LoVo (cell line): ENCODE measurements at places on chromosomes 2 and 18.
A peak's percentile ranks its signal among the peaks of the same experiment; 100 is the strongest.

- no peak for DNase-seq
Measured at GRCh38 chr2:226742347-226742746, 57.3 kb downstream of the IRS1 start.

GRCh38 chr2:109703077-109703476 lies 88.9 kb downstream of the SOWAHC start:
- DNase-seq: no peak

DNA sequence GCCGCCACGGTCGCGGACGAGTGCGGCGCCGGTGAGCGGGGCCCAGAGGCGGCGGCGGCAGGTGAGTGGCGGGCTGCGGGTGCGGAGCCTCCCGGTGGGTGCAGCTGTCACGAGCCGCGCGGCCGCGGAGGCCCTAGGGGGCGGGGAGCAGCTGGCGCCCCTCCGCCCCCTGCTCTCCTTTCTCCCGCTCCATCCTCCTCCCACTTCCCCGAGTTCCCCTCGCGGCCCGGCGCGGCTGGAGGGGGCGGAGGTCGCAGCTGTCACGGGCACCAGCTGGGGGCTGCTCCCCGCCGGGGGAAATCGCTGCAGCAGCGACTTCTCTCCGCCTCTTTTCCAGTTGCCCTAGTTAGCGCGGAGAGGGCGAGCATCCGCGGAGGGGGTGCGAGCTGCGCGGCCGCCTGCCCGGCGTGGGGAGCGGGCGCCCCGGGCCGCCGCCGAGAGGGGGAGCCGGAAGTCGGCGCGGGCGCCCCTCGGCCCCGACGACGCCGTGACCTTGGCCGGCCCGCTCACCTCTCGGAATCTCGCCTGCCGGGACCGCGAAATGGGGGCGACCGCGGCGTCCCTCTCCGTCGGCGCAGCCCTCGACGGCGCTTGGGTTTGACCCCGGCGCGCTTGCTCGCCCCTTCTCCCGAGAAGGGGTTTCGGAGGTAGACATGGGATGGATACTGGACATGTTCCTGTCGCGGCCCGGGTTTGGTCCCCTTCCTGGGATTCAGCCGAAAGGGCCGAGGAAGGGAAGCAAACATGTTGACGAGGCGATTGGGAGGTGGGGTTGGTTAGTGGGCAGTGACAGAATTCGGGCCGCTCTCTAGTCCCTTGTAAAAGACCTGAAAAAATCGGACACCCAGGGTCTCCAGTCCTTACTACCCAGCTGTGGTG lies 727 bp downstream of the NCOA1 start:
- DNase-seq: peak; percentile 16

DNA sequence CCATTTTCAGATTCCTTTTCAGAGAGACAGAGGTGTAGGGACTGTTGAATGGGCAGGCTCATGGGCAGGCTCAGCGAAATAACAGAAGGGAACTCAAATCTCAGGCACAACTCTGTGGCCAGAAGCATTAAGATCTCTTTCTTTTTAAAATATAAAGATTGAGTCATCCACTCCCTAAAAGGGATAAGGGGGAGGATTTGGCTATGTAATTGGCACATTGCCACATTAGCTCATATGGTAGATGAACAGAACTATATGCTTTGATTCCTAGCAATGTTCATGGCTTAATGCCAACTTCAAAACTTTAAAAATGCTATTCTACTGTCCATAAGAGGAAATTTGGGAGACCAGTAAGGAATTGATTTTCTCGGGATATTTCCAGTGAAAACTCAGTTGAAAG lies 53.8 kb upstream of the SLC5A7 start:
- no peak for DNase-seq

DNA sequence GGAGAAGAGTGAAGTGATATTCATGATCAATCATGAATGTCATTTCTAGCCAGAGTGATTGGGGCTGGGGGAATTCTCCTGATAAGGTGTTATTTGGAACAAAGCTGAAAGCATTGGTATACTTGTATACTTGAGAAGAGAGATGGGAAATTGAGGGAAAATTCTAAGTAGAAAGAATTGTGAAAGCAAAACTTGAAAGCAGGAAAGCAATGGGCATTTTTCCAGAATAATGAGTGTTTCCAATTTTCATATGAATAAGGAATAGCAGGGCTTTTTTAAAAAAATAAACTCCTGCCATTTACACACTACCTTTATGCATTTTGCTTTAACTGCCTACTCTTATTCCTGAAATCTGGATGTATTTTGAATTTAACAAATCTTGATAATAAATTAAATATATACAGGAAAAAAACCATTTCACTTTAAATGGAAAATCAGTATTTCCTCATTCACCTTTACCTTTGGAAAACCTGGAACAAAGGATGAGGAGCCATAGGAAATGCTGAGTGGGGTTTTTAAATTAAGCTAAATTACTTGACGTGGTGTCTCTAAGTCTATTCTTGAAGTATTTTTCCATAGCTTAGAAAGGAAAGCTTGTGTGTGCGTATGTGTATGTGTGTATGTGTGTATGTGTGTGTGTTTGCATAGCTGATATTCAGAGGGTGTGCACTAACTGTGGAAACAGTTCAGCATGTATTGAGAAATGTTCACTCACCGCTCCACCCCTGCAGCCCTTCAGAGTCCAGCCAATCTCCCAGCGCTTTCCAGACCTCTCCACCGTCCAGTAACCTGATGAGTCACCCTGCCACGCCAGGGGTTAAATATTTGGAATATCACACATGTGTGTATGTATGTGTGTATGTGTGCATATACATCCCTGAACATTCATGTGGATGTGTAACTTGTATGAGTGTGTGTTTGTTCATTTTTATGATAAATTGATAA lies 427.3 kb downstream of the THSD7B start:
- DNase-seq: no peak

DNA sequence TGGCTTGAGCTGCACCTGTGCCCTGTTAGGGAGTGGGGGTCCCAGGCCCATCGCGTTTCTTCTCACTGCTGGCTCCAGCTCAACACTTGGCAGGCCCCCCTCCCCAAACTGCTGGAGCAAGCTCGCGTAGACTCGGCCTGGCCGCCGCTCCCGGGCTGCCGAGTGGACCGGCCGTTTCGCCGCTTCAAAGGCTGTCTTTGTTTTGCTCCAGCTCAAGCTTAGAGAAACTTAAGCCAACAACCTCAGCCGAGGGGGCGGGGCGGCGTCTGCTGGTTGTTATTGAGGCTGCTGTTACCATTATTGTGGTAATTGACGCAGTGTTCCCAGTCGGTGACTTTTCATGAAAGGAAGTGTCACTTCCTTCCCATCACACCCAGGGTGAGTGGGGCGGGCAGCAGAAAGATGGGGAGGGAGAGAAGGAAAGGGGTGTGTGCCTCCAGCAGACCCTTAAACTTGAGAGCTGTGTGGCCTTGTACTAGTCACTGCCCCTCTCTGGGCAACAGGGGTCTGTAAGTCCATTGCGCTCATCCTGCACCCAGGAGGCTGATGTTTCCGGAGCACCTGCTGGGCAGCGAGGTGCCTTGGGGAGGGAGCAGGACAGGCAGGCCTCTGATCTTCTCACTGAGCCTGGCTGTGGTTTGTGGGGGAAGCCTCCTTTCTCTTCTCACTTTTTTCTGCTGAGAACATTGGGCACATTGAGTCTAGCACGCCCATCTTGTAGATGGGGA lies 2.1 kb downstream of the ARID5A start:
- DNase-seq: no peak

- no peak for DNase-seq
Measured at GRCh38 chr18:75072672-75073371, 136.1 kb downstream of the PTGR3 start.

- DNase-seq: no peak
Measured at GRCh38 chr18:69774831-69775230, 172.8 kb downstream of the CD226 start.

GRCh38 chr2:220767591-220768255 lies 804.4 kb downstream of the EPHA4 start:
- DNase-seq: no peak

- DNase-seq: peak; percentile 29
Measured at GRCh38 chr2:33275689-33276444, 200.6 kb upstream of the RASGRP3 start.

GRCh38 chr2:60412620-60413019 lies 140.8 kb downstream of the BCL11A start:
- DNase-seq: no peak

DNA sequence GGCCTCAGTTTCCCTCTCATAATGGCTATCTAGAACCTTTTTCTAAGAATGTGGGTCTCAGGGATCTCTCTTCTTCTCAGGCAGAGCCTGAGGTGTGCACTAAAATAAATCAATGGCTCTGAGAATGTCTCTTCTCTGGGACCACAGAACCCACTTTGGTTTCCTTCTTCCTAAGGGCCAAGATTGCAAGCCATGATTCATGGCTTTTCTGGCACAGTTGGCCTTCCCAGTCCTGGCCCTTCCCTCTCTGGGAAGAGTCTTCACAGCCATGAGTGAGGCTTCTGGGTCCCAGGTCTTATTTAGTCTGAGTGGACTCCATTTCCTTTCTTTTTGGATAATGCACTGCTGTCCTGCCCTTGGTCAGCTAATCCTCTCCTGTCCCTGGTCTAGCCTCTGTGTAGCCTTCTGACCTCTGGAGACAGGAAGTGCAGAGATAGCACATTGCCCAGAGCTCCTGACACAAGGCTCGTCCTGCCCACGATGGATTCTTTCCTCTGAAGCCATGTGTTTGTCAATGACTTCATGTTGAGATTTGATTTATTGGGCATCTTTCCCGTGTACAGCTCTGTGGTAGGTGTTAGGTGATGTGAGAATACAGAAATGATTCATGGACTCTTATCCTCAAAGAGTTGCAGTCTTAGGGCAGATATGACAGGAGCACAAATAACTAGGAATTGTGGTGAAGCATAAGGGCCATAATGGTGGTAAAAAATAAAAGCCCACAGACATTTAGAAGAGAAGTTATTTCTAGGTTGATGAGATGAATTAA lies 245.0 kb downstream of the CLIP4 start:
- no peak for DNase-seq

DNA sequence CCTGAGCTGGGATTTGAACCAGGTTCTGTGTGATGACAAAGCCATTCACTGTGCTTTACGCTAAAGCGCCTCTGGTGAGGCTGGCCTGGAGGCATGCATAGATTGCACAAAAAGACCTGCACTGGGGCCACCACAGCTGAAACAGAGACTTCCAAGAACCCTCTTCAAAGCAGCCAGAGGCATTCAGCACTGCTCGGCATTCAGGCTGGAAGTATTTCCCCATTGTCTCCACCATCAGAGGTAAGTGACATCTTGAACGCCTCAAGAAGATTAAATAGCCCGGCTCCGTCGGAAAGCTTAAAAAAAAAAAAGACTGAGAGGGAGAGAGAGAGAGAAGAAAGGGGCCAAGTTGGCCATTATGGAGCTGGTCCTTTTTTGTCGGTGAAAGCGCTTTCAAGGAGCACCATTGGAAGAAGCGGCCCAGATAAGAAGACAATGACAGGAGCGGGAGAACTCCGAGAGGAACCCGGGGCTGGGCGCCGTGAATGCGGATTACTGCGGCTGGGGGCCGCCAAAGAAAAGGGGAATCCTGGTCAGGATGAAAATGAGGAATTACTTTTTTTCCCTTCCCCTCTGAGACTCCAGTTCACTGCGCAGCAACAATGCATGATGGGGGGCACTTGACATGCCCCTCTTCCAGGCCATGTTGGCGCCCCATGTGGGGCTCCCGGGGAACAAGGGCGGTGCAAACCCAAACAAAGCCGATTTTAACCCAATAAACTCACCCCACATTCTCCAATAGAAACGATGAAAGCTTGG lies 228.3 kb downstream of the MYCN start:
- no peak for DNase-seq

- no peak for DNase-seq
Measured at GRCh38 chr2:12282780-12283695, 433.7 kb upstream of the TRIB2 start.

DNA sequence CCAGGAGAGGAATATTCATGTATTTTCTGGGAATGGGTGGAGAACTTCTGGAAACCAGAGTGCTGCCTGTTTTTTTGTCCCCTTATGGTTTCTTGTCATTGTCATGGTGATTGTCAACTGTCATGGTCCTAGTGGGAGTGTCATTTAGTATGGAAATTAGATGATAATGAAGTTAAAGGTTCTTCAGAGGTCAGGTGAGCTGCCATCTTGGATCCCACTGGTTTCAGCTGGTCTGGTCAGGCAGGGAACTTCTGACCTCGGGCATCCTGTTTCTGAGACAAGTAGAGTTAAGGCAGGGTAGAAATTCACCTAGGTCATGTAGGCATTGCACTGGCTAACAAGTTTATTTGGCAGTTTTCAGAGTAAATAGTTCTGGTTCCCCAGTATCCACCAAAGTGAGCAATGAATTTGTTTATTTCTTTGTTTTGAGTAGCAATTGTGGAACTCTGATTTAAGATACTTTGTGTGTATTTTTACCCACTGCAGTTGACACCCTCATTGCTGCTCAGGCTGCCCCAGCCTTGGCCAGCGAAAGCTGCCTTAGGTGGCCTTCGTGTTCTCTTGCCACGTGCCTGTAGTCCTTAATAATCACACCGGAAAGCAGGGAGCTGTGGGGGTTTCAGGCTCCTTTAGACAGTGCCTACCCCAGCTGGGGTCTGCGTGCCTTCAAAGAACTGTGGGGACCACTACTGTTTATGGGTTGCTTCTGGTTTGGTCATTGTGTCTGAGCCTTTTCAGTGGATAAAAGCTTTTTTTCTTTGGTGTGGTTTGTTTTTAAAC lies 48.7 kb downstream of the NCK2 start:
- no peak for DNase-seq

GRCh38 chr18:24271381-24272228 lies 126.0 kb downstream of the OSBPL1A start:
- DNase-seq: peak; percentile 77

DNA sequence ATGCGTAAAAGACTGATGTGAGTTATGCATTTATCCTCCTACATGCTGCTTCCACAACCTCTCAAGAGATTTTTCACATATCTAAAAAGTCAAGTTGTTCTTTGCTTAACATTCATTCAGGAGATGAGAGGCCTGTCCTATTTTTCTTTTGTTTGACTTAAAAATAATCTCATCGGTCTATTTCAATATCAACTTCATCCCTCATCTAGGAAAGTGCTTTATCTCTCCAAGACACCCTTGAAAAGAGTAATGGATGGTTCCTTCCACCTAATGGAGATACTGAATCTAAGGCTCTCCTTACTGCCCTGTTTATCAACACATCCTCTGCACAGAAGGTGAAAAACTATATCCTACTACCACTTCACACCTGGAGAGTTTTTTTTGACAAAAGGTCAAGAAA lies 2.4 kb downstream of the NFE2L2 start:
- DNase-seq: no peak

DNA sequence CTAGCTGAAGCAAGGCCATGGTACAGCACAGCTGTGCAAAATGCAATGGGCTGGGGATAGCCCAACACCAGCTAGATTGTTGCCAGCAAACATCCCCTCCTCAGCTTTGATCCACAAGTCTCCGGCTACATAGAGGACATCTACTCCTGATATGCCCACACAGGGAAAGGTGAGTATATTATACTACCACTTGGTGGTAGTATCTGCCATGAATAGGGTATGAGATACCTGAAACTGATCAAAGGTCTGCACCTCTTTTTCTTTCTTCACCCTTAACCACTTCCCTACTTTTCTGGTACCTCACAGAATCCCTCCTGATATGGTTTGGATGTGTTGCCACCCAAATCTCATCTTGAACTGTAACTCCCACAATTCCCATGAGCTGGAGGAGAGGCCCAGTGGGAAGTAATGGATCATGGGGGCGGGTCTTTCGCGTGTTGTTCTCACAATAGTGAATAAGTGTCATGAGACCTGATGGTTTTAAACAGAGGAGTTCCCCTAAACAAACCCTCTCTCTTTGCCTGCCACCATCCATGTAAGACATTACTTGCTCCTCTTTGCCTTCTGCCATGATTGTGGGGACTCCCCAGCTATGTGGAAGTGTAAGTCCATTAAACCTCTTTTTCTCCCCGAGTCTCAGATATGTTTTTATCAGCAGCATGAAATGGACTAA lies 279.6 kb downstream of the TXNL1 start:
- no peak for DNase-seq

- DNase-seq: no peak
Measured at GRCh38 chr2:51304311-51304710, 272.4 kb upstream of the NRXN1 start.

GRCh38 chr18:11293794-11294193 lies 144.4 kb upstream of the PIEZO2 start:
- DNase-seq: no peak
